Suppressor macrophage treated with lipopolysaccharide for 4 hours (primary cell): ENCODE measurements at places on chromosomes 3 and 15.

DNA sequence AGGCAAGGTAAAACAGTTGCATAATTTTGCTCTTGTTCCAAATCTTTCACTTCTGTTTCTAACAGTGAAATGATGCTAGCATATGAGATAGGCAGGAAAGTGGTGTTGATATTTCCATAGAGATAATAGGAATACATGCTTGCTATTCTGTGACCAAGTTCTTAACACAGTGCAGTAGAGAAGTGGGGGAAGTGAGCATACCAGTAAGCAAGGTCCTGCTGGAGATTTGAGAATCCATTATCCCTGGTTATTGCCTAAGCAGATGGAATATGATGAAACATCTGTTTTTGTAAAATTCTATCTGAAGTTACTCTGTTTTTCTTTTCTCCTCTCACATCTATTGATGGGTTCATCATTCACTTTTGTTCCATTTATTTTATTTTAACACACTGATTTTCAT is 28.7 kb downstream of the USP8 start:
- no peak for DNase-seq

DNA sequence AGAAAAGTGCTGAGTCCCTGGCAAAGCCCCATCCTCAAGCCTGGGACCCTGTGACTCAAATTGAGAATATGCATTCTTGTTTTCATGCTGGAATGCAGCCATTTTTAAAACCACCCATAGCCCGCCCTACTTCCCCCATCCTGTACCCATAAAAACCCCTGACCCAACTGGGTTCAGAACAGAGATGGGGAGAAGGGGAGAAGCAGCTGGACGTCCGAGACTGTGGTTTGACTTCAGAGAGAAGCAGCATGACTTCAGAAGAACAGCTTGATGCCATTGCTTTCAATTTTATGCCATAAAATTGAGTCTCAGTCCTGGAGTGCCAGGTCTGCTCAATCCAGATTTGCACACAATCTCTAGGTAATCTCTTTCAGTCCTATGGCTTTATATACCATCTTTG is 78.2 kb downstream of the BCHE start:
- no peak for DNase-seq

DNA sequence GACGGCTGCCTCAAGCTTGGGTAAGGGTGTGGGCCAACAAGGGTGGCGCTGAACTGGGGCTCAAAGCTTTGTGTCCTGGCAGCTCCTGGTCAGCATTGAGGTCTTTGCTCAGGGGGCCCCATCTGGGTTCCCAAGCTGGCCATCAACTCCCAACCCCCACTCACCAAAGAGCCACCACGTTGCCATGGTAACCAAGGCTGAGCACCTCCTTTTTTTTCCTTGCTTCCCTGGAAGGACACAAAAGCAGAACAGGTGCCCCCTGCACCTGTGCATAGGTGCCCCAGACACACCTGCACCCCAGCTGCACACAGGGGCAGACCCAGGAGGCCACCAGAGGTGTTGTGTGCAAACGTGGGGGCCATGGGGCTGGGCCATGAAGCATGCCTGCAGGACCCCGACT is 16.5 kb downstream of the UROC1 start:
- DNase-seq = no peak

GRCh38 chr15:64333986-64334929 is 21.7 kb downstream of the CSNK1G1 start:
- DNase-seq = no peak

DNA sequence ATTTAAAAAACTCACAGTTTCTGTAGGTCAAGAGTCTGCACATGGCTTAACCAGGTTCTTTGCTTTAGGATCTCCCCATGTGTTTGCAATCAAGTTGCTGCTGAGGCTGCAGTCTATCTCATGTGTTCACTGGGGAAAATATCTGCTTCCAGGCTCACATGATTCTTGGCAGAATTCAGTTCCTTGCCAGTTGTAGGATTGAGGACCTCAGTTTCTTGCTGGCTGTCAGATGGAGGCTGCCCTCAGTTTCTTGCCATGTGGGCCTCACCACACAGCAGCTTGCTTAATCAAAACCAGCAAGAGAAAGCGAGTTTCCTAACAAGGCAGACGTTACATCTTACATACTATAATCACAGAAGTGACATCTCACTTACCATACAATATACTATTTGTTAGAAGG is 10.0 kb upstream of the TBC1D5 start:
- DNase-seq = peak; percentile 9

GRCh38 chr3:121730940-121731687 is 18.4 kb downstream of the GOLGB1 start:
- DNase-seq = no peak

DNA sequence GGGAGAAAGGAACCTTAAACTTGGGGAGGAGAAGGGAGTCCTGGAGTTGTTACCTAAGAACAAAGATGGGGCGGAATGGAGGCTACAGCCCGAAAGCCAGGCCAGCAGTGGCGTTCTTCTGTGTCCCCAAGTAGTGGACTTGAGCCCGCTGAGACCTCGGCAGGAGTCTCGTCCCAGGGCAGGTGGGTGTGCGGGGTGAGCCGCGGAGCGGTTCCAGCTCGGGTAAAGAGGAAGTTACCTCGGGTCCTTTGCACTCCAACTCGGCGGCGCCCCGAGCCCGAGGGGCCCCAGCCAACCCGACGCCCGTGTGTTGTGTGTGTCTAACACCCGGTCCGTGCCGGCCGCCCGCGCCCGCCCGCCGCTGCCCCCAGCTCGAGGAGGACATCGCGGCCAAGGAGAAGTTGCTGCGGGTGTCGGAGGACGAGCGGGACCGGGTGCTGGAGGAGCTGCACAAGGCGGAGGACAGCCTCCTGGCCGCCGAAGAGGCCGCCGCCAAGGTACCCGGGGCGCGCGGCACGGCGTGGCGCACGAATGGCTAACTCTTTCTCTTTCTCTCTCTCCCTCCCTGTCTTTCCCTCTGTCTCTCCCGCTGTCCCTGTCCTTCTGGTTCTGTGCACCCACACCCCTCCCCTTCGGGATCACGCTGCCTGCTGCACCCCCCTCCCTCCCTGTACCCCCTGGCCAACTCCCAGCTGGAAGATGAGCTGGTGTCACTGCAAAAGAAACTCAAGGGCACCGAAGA is 959 bp downstream of the TPM1 start:
- peak; percentile 18 for DNase-seq

DNA sequence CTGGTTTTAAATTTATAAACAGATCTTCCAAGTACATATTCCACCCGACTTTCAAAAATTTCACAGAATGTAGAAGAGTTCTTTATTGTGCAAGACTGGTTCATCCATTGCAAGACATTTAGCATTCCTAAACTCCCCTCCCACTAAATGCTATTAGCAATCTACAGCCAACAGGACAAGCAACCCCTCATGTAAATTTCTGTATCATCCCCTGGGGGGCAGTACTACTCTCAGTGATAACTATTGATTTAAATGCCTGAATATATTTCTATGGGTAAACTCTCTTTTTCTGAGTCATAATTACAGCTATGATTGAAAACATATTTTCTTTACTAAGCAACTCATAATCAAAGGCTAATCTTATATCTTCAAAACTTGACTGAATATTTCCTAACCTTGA is 10.7 kb upstream of the SLC15A2 start:
- DNase-seq = peak; percentile 58

GRCh38 chr3:142925140-142925539 is 36.3 kb upstream of the PCOLCE2 start:
- no peak for DNase-seq
